ENCODE measurements at places on chromosomes 2 and 18. TPM values are rescaled to one million over a fixed set of nuclear protein-coding genes. Genes with fewer than 3 reads are reported as not detected.
A peak's percentile ranks its signal among the peaks of the same experiment; 100 is the strongest.

- no peak for DNase-seq
These were observed 557.6 kb downstream of the CBLN2 start for GRCh38 chr18:71986351-71987050.

GRCh38 chr2:178860551-178860950 lies 53.3 kb upstream of the TTN start:
- DNase-seq, result peak; percentile 35

PDE6D gene
- total RNA-seq, result 61.5 TPM

- DNase-seq, result peak; percentile 42
These were observed 1399.1 kb upstream of the PIK3C3 start for GRCh38 chr18:40555914-40556313.

SERPINB5 gene
- not detected for total RNA-seq

- DNase-seq, result no peak
These were observed 1.0 kb upstream of the PMAIP1 start for GRCh38 chr18:59898609-59899297.

DNA sequence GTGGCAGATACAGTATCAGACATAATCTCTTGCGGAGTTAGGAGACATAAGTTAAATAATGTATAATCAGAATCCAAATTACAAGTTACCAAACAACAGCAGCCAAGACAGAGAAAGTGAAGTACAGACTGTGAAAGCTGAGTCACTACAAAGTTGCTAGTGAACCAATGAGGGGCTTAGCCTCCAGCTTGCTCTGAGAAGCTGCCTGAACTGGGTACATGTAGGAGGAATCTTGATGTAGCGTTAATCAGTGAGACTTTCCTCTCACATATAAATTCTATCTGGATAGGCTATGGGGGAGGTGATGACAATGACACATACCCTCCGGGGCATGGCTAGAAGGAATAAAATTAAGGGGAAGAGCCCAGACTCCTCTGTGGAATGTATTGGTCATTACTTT lies 1234.3 kb upstream of the DDX18 start:
- no peak for DNase-seq

- DNase-seq, result no peak
These were observed 117.4 kb downstream of the FMNL2 start for GRCh38 chr2:152452256-152452973.

IL1R2 gene
- not detected for total RNA-seq

- DNase-seq, result no peak
These were observed 33.8 kb downstream of the ARHGAP15 start for GRCh38 chr2:143162997-143163396.

DNA sequence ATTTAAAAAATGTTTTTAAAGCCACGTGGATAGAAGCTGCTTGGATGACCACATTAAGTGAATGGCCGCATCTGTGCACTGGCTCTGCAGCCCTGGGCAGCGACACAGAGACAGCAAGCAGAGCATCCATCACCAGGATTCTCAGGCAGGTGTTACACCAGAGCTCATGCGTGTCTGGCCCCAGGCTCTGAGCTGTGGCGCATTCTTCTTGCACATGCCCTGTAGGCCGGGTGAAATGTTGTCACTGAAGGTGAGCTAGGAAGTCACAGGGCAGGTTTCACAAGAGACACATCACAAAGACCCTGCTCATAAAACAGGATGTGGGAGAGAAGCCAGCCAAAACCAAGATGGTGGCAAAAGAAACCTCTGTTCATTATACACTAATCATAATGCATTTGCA lies 8.4 kb upstream of the PXDN start:
- DNase-seq, result no peak

DNA sequence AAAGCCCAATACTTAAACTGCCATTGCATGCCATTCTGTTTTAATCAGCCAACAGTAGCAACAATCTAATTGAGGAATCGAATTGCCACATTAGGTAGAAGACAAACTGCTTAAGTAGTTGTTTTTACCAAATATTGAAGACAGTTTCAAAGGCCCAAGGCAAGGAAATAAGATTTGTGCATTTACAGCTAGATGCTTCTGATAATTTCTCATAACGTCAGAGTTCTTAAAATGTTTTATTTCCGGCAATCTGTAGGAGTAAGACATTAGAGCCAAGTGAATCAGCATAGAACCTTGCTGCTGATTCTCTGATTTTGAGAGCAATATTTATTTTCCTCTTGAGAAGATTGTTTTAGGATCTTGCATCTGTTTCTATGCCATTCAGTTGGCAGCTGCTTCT lies 174.3 kb downstream of the RBM43 start:
- no peak for DNase-seq

GRCh38 chr2:164335947-164336346 lies 285.3 kb downstream of the GRB14 start:
- DNase-seq, result no peak

ONECUT2 gene
- total RNA-seq, result 1.5 TPM

GRCh38 chr2:242044313-242044590 lies 174.7 kb downstream of the RTP5 start:
- DNase-seq, result no peak

- DNase-seq, result no peak
These were observed 109.9 kb upstream of the CD302 start for GRCh38 chr2:159907909-159908308.

Measured in M059J (cell line).